Foreskin keratinocyte (primary cell): ENCODE measurements at places on chromosomes 3 and 15. TPM values are rescaled to one million over a fixed set of nuclear protein-coding genes. Genes with fewer than 3 reads are reported as not detected.

The PBRM1 gene
- total RNA-seq: 39.2 and 45.6 TPM in 2 replicates

The GAP43 gene
- not detected in 2 replicates for total RNA-seq

The CLASP2 gene
- 41.9 and 43.9 TPM in 2 replicates for total RNA-seq

The IMPG2 gene
- total RNA-seq: 0.03 and 0.04 TPM in 2 replicates

The IQCH gene
- 2.6 and 3.3 TPM in 2 replicates for total RNA-seq

The ARRDC4 gene
- 9.0 and 14.0 TPM in 2 replicates for total RNA-seq

The SERINC4 gene
- 0.04 and 0.07 TPM in 2 replicates for total RNA-seq

The DUOX2 gene
- total RNA-seq: 0.39 and 0.41 TPM in 2 replicates

The TNFSF10 gene
- 8.5 and 16.7 TPM in 2 replicates for total RNA-seq

The ETFA gene
- 116 and 129 TPM in 2 replicates for total RNA-seq

The SKOR1 gene
- total RNA-seq: not detected in 2 replicates

The RFT1 gene
- total RNA-seq: 30.1 and 36.0 TPM in 2 replicates

The TMEM207 gene
- total RNA-seq: not detected in 2 replicates

The ECE2 gene
- total RNA-seq: not detected in 2 replicates

The SCN11A gene
- total RNA-seq: not detected in 2 replicates

The METTL6 gene
- total RNA-seq: 16.7 and 18.1 TPM in 2 replicates

The CNTN3 gene
- total RNA-seq: 0.10 TPM in 1 of 2 replicates, not detected in the other

The A4GNT gene
- total RNA-seq: not detected in 2 replicates

The LYZL4 gene
- not detected in 2 replicates for total RNA-seq

The ANKRD34C gene
- not detected in 2 replicates for total RNA-seq

The GOLGA6D gene
- not detected in 2 replicates for total RNA-seq

The SLC41A3 gene
- total RNA-seq: 28.8 and 29.4 TPM in 2 replicates

The ZNF385D gene
- total RNA-seq: 1.6 and 1.7 TPM in 2 replicates

The NR1I2 gene
- total RNA-seq: not detected in 2 replicates

The PLXNB1 gene
- total RNA-seq: 67.8 and 73.4 TPM in 2 replicates

The PLSCR5 gene
- not detected in 2 replicates for total RNA-seq

The CASR gene
- not detected in 2 replicates for total RNA-seq

The CHDH gene
- 0.03 and 0.07 TPM in 2 replicates for total RNA-seq

The VEPH1 gene
- 0.32 and 0.82 TPM in 2 replicates for total RNA-seq

The CCR1 gene
- not detected in 2 replicates for total RNA-seq

The LEKR1 gene
- total RNA-seq: 0.37 and 0.67 TPM in 2 replicates

The DUOXA2 gene
- total RNA-seq: not detected in 2 replicates

The GCHFR gene
- 7.3 and 9.0 TPM in 2 replicates for total RNA-seq

The C3orf70 gene
- under 0.01 TPM in 1 of 2 replicates, not detected in the other for total RNA-seq

The NANOGP8 gene
- total RNA-seq: not detected in 2 replicates

The RBP2 gene
- total RNA-seq: not detected in 2 replicates

The CGNL1 gene
- 0.35 and 0.54 TPM in 2 replicates for total RNA-seq

The FGF12 gene
- 0.04 TPM in 1 of 2 replicates, not detected in the other for total RNA-seq
